GM04504 (cell line): ENCODE measurements at places on chromosomes 4 and X.

GRCh38 chr4:158094413-158095134 is 78.3 kb downstream of the GASK1B start:
- no peak for DNase-seq

GRCh38 chrX:50876551-50876950 is 34.0 kb upstream of the BMP15 start:
- DNase-seq, result no peak

- no peak for DNase-seq
These were observed 67.8 kb downstream of the SMC1A start for GRCh38 chrX:53354669-53355068.

DNA sequence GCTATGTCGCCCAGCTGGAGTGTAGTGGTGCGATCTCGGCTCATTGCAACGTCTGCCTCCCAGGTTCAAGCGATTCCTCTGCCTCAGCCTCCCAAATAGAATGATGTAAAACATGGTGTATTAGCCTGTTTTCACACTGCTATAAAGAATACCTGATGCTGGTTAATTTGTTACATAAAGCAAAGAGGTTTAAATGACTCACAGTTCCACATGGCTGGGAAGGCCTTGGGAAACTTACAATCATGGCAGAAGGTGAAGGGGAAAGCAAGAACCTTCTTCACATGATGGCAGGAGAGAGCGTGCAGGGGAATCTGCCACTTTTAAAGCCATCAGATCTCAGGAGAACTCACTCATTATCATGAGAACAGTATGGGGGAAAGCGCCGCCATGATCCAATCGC is 1191.8 kb downstream of the ARAP2 start:
- DNase-seq, result no peak

- DNase-seq, result no peak
These were observed 217.9 kb upstream of the AFF2 start for GRCh38 chrX:148282504-148282903.

GRCh38 chr4:182840108-182840507 is 77.1 kb downstream of the DCTD start:
- no peak for DNase-seq

DNA sequence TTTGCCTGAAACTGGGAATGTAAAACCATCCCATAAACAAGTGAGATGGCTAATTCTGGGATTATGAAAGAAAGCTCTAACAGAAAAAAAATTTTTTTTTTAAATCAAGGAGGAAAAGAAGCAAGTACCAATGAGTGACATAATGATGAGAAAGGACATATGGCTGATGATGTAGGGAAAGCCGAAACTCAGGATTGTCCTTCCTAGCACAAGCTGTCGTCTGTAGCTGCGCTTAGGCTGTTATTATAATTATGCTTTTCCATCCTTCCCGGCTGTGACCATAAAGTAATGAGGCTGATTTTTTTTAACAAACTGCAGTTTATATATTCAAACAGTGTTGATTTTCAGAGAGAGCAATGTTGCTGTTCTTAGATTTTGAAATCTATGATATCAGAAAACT is 209.8 kb upstream of the NOCT start:
- DNase-seq, result no peak

- DNase-seq, result no peak
These were observed 452.7 kb upstream of the HS3ST1 start for GRCh38 chr4:11881364-11881763.

GRCh38 chr4:85102606-85103005 is 136.1 kb upstream of the WDFY3 start:
- DNase-seq, result no peak

GRCh38 chr4:81412946-81413495 is 58.7 kb downstream of the RASGEF1B start:
- no peak for DNase-seq

- no peak for DNase-seq
These were observed 280.3 kb downstream of the INPP4B start for GRCh38 chr4:142565771-142566170.

GRCh38 chrX:154401918-154402621 is 3.9 kb downstream of the RPL10 start:
- no peak for DNase-seq
